ENCODE measurements at places on chromosomes 16 and 17. TPM values are rescaled to one million over a fixed set of nuclear protein-coding genes. Genes with fewer than 3 reads are reported as not detected.

DNA sequence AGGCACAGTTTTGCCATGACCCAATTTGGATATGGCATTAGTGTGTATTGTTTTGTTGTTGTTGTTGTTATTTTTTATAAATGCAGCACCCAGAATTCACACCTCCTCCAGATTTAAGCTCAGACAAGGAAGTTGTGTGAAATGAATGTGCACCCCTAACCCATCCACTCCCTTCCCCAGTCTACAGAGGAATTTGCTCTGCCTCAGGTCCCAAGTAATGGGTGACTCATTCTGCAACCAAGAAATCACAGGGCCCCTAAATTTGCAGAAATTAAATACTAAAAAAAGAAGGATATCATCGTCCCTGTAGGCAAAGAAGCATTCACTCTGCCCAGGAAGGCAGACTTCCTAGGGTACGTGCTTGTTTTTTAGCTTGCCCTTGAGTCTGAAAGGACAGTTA is 62.3 kb downstream of the CLEC16A start:
- DNase-seq, result no peak
- no peaks in the 10 kb centered on the region for H3K4me1 ChIP-seq
- H3K36me3 ChIP-seq, result no peaks in the 10 kb centered on the region

- H3K36me3 ChIP-seq, result no peaks in the 10 kb centered on the region
- DNase-seq, result no peak
- H3K27ac ChIP-seq, result no peak overlapping the region
- no peaks in the 10 kb centered on the region for H3K27me3 ChIP-seq
- H3K4me3 ChIP-seq, result peak overlapping the region; percentile 18
These were observed 6.6 kb downstream of the KRT39 start for GRCh38 chr17:40960144-40960543.

GRCh38 chr16:29765167-29766032 is 12.7 kb upstream of the ZG16 start:
- H3K27me3 ChIP-seq, result no peaks in the 10 kb centered on the region
- no peaks in the 10 kb centered on the region for H3K4me1 ChIP-seq
- no peak overlapping the region for H3K27ac ChIP-seq
- H3K36me3 ChIP-seq, result no peaks in the 10 kb centered on the region

DNA sequence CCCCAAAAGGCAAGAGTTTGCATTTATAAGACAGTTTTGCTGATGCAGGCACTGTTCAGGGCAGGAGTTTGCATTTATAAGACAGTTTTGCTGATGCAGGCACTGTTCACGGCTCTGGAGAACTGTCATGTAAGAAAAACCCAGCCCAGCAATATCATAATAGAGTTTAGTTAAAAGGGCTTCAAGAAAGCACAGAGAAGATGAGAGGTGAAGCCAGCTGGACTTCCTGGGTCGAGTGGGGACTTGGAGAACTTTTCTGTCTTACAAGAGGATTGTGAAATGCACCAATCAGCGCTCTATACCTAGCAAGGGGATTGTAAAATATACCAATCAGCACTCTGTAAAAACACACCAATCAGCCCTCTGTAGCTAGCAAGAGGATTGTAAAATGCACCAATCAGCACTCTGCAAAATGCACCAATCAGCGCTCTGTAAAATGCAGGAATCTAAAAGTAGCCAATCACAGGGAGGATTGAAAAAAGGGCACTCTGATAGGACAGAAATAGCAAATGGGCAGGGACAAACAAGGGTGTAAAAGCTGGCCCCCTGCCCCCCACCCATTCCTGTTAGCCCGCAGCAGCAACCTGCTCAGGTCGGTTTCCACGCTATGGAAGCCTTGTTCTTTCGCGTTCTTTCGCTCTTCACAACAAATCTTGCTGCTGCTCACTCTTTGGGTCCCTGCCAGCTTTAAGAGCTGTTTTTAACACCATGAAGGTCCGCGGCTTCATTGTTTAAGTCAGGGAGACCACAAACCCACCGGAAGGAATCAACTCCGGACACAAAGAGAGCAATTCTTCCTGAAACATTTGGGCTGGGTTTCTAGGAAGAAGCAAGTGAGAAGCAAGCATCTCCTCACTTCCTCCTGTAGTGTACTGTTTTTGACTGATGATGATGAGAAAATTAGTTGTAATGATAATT is 1.8 kb upstream of the CBX1 start:
- peaks cover 11% of the 10 kb centered on the region for H3K4me1 ChIP-seq
- no peak for DNase-seq
- H3K36me3 ChIP-seq, result no peaks in the 10 kb centered on the region
- H3K4me3 ChIP-seq, result no peak overlapping the region
- H3K27ac ChIP-seq, result no peak overlapping the region

- H3K4me1 ChIP-seq, result no peaks in the 10 kb centered on the region
- H3K4me3 ChIP-seq, result no peak overlapping the region
- no peak for DNase-seq
- no peak overlapping the region for H3K27ac ChIP-seq
These were observed 18.9 kb upstream of the HYDIN start for GRCh38 chr16:71249399-71249798.

- H3K36me3 ChIP-seq, result no peaks in the 10 kb centered on the region
- H3K4me3 ChIP-seq, result no peak overlapping the region
- DNase-seq, result no peak
- no peaks in the 10 kb centered on the region for H3K4me1 ChIP-seq
- H3K27ac ChIP-seq, result no peak overlapping the region
These were observed 40.9 kb downstream of the TMEM235 start for GRCh38 chr17:78272181-78272913.

DNA sequence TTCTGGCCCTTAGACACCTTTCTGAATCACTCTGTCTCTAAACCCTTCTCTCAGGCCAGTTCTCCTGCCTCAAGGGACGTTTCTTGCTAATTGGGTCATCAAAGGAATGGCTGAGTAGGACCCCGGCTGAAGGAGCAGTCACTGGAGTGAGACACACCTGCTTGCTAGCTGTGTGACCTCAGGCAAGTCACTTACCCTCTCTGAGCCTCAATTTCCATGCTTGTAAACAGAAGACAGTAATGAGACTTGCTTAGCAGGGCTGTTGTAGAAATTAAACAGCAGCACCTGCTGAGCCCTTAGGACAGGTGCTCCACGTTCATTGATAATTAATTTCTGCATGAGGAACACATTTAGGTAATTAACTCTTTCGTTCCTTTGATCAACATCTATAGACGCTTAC is 6.8 kb downstream of the CIBAR2 start:
- no peaks in the 10 kb centered on the region for H3K4me1 ChIP-seq
- H3K27ac ChIP-seq, result no peak overlapping the region
- H3K36me3 ChIP-seq, result no peaks in the 10 kb centered on the region
- DNase-seq, result no peak

DNA sequence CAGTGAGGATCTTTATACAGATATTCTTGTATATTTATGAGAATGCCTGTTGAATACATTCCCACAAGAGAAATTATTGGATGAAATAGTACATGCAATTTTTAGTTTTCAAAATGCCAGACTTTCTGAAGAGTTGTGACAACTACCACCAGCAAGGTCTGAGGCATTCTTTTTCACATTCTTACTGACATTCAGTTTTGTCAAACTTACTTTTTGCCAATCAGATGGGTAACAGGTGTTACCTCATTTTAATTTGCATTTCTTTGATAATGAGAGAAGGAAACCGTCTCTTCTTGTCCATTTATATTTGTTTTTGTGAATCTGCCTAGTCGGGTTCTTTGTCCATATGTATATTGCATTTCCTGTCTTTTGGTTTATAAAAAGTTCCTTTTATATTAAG is 24.3 kb downstream of the NOL11 start:
- H3K4me3 ChIP-seq, result no peak overlapping the region
- no peaks in the 10 kb centered on the region for H3K4me1 ChIP-seq
- DNase-seq, result no peak
- H3K36me3 ChIP-seq, result peaks cover 53% of the 10 kb centered on the region

DNA sequence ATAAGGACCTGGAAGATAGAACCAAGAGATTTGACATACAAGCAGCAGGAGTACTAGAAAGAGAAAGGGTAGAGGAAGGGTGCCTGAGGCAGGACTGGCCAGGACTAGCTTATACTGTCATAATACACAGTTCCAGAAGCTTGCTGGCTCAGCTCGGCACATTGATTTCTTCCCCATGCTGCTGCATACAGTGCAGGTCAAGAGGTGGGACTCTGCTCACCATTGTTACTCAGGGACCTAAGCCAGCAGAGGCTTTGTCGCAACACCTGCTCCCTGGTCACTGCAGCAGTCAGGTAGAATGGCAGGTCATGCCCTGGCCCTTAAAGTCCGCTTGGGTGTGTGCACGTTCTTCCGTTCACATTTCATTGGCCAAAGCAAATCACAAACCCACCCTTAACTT is 32.8 kb downstream of the LDHD start:
- DNase-seq, result no peak
- no peaks in the 10 kb centered on the region for H3K27me3 ChIP-seq
- H3K27ac ChIP-seq, result no peak overlapping the region
- no peaks in the 10 kb centered on the region for H3K36me3 ChIP-seq

- H3K27ac ChIP-seq, result peak overlapping the region; percentile 66
- H3K4me3 ChIP-seq, result no peak overlapping the region
- DNase-seq, result no peak
- H3K4me1 ChIP-seq, result peaks cover 57% of the 10 kb centered on the region
- no peaks in the 10 kb centered on the region for H3K27me3 ChIP-seq
- no peaks in the 10 kb centered on the region for H3K36me3 ChIP-seq
These were observed 28.3 kb upstream of the CDC42EP4 start for GRCh38 chr17:73340093-73340596.

DNA sequence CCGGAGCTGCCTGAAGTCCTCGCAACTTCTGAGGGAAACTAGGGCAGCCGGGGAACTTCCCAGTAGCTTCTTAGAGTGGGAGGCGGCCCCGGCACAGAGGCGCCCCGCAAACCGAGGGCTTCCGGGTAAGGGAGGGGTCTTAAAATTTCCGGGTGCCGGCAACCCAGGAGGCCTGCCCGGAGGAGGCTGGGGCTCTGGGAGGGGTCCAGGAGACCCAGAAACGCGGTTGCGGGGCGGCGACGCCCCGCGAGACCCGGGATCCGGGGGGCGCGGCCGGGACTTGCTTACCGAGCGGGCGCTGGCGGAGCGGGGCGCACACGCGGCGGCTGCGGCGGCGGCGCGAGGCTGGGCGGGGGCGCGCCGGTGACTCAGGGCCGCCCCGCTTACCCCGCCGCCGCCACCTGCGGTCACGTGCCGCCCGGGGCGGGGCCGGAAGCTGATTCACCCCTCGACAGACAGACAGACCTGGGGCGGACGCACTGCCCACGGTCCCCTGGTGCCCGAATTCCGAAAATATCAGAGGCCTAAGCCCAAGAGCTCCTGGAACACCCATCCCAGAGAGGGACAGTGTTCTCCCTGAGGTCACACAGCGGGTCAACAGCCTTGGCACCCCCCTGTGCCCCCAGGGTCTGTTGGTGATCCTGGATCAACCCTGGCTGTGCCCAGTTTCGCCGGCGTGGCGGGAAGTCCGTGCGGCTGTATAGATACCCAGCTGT is at the start of gene FAM83G:
TSS of gene FAM83G (minus strand) at position 344 of the 716 bp plus-strand sequence. CDS start 723 bp downstream, outside the sequence.
- H3K4me1 ChIP-seq, result peaks cover 26% of the 10 kb centered on the region
- peak within 1 kb of the TSS; percentile 93 for H3K4me3 ChIP-seq
- H3K36me3 ChIP-seq, result no peaks in the 10 kb centered on the region
- H3K27me3 ChIP-seq, result no peaks in the 10 kb centered on the region
- peak within 1 kb of the TSS; percentile 78 for H3K27ac ChIP-seq

GRCh38 chr16:77974883-77975282 is 47.5 kb upstream of the CLEC3A start:
- no peak for DNase-seq
- H3K36me3 ChIP-seq, result no peaks in the 10 kb centered on the region
- no peaks in the 10 kb centered on the region for H3K27me3 ChIP-seq
- H3K4me3 ChIP-seq, result no peak overlapping the region
- peaks cover 6% of the 10 kb centered on the region for H3K4me1 ChIP-seq

Gene G6PC1
- total RNA-seq, result not detected

Gene VMO1
- 5.9 TPM for total RNA-seq

Gene CASKIN1
- not detected for total RNA-seq

Gene FBXO39
- 0.49 TPM for total RNA-seq

Gene HBQ1
- total RNA-seq, result not detected

Gene KRT15
- 0.68 TPM for total RNA-seq

Data from thoracic aorta (tissue), 2 donors.